ENCODE measurements at places on chromosomes 2 and 18.
A peak's percentile ranks its signal among the peaks of the same experiment; 100 is the strongest.

DNA sequence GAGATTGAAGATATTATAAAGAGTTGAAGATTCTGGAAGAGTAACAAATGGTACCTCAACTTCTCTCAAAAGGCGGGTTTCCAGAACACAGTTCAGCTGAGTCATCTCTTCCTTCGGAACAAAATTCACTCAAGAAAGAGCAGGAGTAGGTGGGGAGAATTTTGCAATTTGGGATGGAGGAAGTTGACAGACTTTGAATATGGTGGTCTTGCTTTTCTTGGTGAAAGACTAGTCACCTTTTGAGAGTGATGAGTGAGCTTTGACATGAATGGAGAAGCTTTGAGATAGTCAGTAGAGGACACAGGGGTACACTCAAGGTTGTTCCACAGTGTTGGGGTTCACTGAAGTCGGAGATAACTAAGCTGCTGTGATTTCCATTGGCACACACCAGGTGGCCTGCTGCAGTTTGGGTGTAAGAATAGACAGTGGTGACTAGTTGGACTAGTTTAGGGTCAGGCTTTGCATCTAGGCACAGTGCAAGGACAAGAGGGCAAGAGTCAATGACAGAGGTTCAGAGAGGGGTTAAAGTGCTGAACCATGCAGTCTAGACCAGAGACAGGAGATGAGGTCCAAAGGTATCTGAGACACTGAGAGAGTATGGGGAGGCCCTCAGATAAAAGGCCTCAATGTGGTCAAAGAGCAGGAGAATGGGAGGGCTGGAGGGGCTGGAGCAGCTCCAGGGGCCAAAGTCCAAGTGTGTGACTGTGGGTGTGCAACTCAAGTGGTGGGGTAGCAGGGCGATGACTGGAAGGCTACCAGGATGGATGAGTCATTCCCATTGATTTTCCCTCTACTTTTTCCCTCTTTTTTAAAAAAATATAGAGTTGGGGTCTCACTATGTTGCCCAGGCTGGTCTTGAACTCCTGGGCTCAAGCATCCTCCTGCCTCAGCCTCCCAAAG is 7.7 kb downstream of the CCL20 start:
- DNase-seq = no peak

DNA sequence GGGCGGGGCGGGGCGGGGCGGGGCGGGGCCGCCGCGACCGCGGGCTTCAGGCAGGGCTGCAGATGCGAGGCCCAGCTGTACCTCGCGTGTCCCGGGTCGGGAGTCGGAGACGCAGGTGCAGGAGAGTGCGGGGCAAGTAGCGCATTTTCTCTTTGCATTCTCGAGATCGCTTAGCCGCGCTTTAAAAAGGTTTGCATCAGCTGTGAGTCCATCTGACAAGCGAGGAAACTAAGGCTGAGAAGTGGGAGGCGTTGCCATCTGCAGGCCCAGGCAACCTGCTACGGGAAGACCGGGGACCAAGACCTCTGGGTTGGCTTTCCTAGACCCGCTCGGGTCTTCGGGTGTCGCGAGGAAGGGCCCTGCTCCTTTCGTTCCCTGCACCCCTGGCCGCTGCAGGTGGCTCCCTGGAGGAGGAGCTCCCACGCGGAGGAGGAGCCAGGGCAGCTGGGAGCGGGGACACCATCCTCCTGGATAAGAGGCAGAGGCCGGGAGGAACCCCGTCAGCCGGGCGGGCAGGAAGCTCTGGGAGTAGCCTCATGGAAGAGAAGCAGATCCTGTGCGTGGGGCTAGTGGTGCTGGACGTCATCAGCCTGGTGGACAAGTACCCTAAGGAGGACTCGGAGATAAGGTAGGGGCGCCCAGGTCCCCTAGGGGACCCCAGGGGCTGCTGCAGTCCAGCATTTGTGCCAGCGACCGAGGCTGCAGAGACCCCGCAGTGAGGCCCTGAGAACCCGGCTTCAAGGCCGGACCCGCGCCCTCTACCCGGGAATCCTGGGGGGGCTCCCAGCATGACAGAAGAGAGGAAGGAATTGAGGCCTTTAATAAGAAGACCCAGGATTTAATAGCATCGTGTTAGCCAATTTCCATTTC is at the start of gene KHK:
KHK (plus strand) TSS at position 49 of the 870 bp plus-strand sequence; CDS start at position 537, 488 bp downstream.
- no peak for DNase-seq

GRCh38 chr2:28606986-28607441 is 111.2 kb downstream of the PLB1 start:
- DNase-seq = no peak

DNA sequence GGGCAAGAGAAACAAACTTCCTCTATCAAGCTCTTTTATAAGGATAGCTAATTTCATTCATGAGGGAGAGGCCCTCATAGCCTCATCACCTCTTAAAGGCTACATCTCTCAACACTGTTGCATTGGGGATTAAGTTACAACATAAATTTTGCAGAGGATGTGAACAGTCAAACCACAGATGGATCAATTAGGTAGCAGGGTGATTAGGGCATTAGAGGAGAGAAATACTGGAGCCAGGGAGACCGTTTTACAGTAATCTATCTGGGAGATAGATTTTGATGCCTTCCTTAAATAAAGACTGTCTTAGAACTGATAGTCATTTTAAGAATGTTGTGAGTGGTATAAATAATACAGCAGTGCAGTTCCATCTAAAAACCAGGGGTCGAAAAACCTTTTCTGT is 258.9 kb downstream of the DCC start:
- DNase-seq = no peak

DNA sequence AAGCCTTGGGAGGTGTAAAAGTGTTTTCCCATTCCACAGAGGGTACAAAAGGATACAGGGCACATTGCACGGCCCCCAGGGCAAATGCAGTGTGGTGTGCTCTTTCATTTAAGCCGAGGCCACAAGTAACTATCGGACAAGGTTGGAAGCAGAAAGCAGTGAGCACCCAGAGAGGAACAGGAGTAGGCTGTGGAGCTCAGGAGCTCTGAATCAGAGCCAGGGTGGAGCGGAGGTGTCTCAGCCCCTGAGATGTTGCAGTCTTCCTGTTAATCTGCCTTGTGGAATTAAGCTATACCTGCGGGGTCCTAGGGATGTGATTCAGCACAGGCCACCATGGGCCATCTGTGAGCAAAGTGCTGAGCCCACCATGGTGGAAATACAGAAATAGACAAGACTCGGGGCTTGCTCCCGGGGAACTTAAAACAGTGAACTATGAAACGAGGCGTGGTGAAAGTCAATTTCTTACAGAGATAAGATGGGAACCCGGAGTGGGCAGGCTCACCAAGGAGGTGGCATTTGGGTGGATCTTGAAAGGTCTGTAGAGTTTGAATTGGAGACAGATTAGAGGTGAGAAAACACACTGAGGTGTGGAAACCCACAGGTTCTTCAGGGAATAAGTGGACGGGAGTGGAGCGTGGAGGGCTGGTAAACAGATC is 44.0 kb downstream of the ASAP2 start:
- DNase-seq = no peak

DNA sequence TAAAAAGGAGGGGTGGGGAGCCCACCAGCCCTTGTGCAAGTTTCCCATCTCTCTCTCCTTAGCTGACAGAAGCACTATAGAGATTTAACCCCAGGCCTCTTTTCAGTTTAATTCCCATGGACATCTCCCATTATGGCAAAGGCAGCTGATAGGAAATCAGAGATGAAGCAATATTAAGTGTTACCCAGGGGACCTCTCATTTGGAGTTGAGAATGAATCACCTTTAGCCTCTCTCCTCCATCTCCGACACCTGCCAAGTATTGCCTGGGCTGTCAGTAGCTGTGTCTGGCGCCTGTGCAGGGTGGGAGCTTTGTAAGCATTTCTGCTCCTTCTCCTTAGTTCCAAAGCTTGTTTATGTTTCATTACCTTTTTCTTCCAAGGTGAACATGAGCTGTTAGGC is 109.0 kb downstream of the AQP4 start:
- DNase-seq = no peak

DNA sequence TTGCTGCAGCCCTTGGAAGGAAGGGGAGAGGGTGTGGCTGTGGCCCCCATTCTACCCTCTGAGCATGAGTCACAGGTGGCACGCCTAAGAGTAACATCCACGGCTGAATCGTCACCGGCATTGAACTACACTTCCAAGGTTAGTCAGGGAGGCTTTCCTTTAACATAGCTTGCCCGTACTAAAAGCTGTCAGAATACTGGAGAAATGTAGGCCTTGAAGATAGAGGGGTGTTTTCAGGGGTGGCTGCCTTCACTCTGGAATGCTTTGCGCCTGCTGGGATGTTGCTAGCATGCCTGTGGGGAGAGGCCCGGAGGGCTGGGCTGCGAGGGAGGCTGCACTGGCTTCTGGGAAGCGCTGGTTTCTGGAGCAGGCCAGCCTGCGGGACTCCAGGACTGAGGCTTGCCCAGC is 333.7 kb downstream of the AGAP1 start:
- no peak for DNase-seq

DNA sequence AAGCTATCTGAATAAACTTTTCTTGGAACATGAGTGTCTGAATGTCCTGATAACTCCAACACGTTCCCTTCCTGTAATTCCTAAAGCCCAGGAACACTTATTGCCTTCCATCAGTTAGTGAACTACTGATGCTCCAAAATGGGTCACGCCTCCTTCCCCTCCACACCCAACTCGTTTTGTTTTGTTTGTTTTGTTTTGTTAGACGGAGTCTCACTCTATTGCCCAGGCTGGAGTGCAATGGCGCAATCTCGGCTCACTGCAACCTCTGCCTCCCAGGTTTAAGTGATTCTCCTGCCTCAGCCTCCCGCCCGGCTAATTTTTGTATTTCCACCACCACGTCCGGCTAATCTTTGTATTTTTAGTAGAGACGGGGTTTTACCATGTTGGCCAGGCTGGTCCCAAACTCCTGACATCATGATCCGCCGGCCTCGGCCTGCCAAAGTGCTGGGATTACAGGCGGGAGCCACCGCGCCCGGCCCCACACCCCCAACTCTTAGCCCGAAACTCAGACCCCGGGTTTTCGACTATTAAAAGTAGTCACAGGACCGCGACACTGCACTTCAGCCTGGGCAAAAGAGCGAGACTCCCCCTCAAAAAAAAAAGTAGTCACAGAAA is 774 bp downstream of the IER3IP1 start:
- no peak for DNase-seq

GRCh38 chr18:10482363-10482984 is 28.0 kb downstream of the APCDD1 start:
- DNase-seq = no peak

DNA sequence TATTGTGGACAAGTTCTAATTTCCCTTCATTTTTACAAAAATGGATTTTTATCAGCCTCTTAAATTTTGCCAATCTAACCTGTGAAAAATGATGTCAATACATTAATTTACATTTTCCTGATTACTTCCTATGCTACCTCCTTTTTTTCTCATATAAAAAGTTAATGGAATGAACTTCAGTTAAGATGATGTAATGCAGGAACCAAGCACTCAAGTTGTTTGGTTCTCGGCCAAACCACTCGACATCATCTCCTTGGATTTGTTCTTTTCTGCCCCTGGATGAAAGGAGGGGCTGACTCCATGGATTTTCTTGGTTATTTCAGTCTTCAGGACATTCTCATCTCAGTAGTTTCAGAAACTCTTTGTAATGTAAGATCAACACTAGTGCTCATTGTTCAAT is 253.1 kb upstream of the NXPH2 start:
- DNase-seq = no peak

- peak; percentile 79 for DNase-seq
These were observed 64.7 kb downstream of the DGKD start for GRCh38 chr2:233418761-233419546.

DNA sequence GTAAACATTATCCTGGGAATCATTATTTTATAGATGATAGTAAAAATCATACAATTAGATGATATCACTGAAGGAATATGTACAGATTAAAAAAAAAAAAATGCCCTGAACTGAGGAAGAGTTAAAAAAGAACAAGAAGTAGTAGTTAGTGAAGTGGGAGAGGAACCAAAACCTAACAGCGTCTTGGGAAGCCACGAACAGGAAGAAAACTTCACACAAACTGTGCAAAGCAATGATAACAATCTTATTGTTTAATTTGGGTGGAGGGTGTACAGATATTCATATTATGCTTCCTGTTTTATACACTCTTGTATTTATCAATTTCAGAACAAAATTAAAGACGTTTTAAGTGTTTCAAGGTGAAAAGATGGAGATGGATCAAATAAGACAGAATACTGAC is 3.5 kb downstream of the HEATR5B start:
- DNase-seq = no peak

GRCh38 chr2:132448771-132449170 is 32.2 kb downstream of the GPR39 start:
- no peak for DNase-seq

- no peak for DNase-seq
These were observed 70.2 kb upstream of the GALNT3 start for GRCh38 chr2:165864296-165864695.

GRCh38 chr2:24432735-24433134 is 58.3 kb upstream of the NCOA1 start:
- no peak for DNase-seq

DNA sequence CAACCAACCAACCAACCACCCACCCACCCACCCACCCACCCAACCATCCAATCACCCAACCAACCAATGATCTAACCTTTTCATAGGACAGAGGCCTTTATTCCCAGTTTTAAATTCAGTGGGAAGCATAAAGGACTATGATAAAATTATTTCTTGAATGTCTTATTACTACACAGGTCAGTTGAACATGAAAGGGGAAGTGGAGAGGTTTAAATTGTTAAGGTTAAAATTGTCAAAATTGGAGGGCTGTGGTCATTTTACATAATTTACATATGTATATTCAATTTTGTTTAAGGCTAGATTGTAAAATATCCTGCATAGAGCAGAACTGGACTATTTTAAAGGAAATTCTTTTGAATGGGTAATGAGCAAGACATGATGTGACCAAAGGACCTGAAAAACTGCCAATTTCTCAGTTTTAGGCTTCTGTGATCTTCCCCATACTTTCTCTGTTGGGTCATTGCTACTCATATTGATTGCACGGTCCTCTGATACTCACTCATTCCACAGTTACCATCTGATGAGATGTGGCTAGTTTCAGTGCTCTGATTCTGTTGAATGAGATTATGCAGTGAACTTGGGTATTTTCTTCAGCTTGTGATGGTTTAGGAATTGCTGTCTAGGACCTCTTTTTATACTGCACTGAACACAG is 127.4 kb downstream of the PLCL1 start:
- DNase-seq = no peak

DNA sequence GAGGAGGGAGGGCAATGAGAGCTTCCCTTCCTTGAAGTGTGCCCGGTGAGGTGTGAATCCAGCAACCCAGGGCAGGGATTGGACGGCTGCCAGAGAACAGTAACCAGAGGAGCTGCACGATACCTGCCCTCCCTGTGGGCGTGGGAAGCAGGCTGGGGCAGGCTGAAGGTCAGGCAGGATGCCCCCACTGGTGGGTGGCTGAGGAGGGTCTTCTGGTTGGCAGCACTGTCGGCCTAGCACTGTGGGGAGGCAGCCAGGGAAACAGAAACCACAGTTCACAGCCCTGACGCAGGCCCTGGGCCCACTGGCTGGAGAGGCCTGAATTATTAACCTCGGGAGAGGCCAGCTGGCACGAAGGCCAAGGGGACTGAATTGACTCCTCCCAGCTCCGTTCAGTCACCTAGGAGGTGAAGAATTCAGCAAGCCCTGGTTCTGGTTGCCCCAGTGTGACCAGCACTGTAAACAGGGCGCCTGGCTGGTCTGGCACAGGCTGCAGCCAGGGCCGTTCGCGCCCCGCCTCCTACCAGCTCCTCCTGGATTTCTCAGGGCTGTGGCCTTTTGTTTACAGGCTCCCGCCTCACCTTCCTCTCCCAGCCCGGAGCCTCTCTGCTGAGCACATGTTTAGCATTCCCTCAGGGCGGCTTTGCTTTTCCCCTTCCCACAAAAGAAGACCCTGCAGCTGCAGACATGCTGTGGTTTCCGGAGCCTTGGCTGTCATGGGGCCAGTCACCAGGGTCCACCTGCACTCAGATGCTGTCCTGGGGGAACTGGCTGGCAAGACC is 97.8 kb downstream of the B3GNT2 start:
- no peak for DNase-seq
